ENCODE measurements at places on chromosomes 16 and 17.

- no peak for DNase-seq
Measured at GRCh38 chr17:41511116-41511515, 5.7 kb upstream of the KRT13 start.

- no peak for DNase-seq
Measured at GRCh38 chr16:6558126-6558525, 774.5 kb upstream of the RBFOX1 start.

GRCh38 chr17:45338996-45339535 is 22.2 kb upstream of the MAP3K14 start:
- no peak for DNase-seq

DNA sequence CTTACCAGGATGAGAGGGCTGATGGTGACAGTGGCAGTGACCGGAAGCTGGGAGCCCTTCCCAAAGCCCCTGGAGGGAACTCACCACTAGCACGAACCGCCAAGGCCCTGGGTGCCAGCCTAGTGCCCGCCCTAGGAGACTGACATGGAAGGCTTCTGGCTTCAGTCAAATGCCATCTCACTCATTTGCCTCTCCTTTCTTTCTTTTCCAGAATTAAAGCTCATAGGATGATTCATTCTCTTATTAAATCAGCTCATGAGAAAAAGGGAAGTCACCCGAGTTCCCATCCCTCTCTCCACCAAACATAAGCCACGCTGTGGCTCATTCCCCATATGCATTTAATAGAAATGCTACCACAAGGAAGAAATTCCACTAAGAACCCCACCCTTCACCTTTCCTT is 12.1 kb downstream of the CUEDC1 start:
- no peak for DNase-seq

GRCh38 chr16:15827299-15827698 is 29.5 kb downstream of the MYH11 start:
- DNase-seq = no peak

DNA sequence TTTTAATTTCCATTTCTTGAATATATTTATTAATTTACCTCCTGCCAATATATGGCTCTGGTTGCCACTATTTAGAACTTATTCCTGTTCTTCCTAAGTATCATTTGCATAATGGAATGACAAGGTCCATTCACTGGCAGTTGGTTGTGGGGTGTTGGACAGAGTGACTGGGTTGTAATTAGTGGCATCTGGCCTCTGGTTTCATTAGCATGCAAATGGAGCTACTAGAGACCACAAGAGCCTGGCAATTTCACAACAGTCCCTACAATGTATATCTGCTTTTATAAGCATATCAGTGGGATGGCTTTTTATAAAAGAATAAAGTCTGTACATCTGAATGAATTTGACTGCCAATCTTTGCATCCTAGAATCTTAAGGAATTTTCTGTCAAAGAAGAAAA is 1030.9 kb upstream of the CDH8 start:
- no peak for DNase-seq

DNA sequence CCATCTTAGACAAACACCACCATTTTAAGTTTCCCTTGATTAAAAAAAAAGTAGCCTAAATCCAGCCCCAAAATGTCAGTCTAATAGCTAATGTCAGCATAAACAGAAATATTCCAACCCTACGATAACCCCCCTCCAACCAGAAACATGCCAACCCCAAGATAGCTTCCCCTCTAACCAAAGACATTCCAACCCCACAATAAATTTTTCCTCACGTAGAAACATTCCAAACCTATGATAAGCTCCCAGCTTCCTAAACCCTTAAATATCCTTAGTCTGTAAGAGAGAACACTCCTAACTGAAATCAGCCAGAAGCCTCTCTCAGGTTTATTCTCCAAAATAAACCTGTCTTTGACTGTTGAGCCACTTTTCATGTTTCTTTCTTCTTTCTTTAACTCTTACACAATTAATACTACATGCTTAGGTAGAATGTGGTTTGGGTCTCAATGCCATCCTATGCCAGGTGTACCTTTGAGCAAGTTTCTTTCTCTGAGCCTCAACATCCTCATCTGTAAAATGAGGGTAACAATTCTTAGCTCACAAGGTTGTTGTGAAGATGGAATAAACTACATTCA is 10.5 kb upstream of the KRT38 start:
- no peak for DNase-seq

- DNase-seq = no peak
Measured at GRCh38 chr17:32927724-32928585, at the start of gene TMEM98. TSS of gene TMEM98 (plus strand) at chr17:32928153. CDS start at chr17:32931529, 3,376 bp downstream.

DNA sequence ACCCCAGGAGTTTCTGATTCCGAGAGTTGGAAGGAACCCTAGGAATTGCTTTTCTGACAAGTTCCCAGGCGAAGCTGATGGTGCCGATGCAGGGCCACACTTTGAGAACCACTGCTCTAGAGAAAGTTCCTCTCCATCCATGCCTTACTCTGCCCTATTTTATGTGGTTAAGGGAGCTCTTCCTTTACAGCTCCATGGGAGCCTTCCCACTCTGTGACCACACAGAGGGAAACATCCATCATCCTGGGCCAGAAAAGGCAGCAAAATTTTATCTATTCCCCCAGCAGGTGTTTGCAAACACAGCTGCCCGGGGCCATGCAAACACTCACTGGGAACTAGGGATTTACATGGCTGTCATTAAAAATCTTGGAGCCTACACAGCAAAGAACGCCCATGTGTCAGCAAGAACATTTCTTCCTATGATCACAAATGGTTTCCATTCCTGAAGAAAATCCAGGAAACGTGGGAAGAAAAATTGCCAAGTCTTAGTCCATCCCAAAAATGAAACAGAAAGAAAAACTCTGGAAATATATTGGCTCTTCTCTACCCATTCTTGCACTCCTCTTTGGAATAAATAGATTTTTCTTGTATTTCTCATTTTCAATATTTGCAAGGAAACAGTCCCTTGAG is 252.7 kb downstream of the PMP22 start:
- no peak for DNase-seq

- no peak for DNase-seq
Measured at GRCh38 chr16:29702269-29702668, 23.3 kb downstream of the QPRT start.

DNA sequence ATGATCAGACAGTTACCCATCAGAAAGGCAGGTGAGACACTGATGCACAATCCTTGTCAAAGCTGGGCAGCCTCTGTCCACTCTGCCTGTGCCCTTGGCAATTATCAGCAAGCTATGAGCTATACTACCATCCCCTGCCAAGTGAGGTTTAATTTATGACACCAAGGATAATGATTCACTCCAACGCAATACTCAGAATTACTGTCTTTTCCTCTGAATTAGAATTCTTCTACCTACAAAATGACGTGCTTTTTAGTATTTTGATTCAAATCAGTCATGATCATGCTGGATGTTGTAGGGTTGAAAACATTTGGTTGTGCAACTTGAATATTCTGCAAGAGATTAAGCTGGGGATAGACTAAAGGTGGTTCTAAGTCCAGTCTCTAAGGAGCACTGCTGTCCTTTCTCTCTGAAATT is 116.8 kb upstream of the SOX9 start:
- no peak for DNase-seq

DNA sequence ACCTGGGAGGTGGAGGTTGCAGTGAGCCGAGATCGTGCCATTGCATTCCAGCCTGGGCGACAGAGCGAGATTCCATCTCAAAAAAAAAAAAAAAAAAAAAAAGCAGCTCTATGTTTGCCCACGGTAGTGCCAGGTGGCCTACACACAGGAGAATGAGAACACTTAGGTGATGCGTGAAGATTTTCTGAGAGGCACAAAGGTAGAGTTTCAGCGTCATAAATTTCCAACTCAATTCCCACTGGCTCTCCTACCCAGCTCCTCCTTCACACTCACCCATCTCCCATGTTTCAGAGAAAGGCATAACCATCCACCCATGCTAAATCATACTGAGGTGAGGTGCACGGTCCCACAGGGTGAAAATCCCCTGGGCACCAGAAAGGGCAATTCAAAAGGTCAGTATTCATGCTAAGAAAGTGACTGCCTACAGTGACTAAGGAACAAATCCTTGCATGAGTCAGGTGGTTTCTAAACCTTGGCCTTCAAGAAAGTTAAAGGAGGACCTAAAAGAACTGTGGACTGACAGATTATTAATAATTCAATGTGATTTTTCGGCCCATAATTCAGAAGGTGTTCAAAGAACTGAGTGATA is 4.8 kb downstream of the DCAKD start:
- no peak for DNase-seq

- DNase-seq = no peak
Measured at GRCh38 chr17:46045639-46046038, 46.6 kb downstream of the STH start.

- peak; percentile 38 for DNase-seq
Measured at GRCh38 chr17:35773679-35774425, 13.2 kb downstream of the C17orf50 start.

GRCh38 chr17:51435171-51435552 is 174.8 kb downstream of the UTP18 start:
- no peak for DNase-seq

GRCh38 chr17:47884905-47885730 is 10.9 kb upstream of the SP2 start:
- no peak for DNase-seq

GRCh38 chr17:50638606-50638965 is 3.9 kb downstream of the ABCC3 start:
- DNase-seq = no peak

DNA sequence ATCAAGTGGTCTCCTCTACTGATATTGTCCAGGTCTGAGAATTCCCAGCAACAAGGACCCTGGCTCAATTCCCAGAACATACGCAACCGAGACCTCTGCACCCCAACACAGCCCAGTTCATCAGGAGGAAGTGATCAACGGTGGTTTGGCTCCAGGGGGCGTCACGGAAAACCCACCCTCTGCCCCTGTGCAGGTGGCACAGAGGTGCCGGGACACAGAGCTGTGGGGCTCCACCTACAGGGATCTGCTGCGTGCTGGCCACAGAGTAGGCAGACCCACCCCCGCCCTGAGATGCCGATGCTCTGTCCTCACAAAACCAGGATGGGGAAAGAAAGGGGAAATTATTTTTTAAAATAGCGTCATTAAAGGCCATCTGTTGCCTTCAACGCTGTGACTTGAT is 69.6 kb downstream of the LMF1 start:
- no peak for DNase-seq

DNA sequence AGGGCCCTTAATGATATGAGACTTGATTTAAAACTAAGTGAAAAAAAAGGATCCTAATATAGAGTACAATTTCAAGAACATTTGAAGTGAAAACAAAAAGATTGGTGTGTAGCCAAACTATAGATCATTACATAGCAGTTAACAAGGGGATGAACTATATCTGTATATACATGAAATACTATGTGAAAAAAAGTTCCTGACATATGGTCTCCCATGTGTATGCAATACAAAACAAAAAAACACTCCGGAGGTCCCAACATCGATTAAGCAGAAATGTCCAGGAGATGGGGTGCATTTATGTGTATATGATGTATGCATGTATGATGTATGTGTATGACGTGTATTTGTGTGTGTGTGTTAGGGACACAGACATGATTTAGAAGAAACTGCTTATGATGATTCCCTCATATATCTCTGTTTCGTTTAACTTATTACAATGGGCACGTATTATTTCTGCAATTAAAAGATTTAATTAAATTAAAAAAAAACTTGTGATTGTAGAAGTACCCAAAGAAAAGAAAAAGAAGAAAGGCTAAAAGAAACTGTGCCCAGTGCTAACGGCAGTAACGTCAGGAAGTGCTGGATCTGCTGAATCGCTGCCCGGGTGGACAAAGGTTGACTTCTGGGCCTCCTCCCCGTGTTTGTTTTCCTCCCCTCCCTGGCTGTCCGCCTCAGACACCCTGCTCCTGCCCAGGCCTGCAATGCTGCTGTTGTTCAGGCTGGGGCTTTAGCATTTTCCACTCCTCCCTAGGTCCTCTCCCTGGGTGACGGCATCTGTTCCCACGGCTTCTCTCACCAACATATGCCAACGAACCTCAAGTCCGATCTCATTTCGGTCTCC is 36.9 kb downstream of the TBX4 start:
- DNase-seq = no peak

GRCh38 chr17:27384261-27384701 is 72.0 kb upstream of the KSR1 start:
- peak; percentile 99 for DNase-seq

GRCh38 chr17:44352828-44353671 is 7.9 kb downstream of the GRN start:
- DNase-seq = no peak

GRCh38 chr17:38701504-38702165 is 3.4 kb upstream of the MLLT6 start:
- DNase-seq = peak; percentile 39

DNA sequence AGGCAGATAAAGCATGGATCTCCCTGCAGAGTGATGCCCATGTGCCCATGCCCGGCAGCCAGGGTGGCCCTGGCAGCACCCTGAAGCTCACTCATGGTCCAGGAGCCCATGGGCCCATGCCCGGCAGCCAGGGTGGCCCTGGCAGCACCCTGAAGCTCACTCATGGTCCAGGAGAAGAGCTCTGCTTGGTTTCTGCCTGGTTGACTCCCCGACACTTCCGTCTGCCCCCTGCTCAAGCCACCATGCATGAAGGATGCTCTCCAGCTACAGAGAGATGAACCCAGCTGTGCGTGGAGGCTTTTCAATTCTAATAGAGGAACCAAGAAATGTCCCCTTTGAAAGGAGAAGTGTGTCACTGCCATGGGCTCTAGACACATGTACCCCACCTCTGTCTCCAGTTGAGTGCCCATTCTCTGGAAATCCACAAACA is 8.7 kb downstream of the CCL17 start:
- no peak for DNase-seq

- DNase-seq = no peak
Measured at GRCh38 chr16:7853197-7853596, 520.6 kb downstream of the RBFOX1 start.

DNA sequence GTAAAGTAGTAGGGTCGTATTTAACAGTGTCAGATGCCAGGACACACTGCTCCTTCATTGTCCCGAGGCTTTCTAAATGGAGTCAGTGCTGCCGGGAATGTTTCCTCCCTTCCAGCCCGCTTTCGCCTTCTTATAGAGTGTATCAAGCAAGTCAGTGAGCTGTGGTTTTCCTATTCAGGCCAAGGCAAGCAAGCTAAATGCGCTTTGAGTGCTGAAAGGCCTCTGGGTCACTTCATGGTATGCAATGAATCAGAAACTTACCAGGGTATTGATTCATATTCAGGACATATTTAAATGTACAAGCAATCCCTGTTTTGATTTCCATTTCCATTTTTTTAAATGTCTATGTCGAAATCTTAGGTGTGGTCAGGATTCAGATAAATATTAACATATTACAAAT is 327.9 kb upstream of the SOX9 start:
- DNase-seq = no peak

DNA sequence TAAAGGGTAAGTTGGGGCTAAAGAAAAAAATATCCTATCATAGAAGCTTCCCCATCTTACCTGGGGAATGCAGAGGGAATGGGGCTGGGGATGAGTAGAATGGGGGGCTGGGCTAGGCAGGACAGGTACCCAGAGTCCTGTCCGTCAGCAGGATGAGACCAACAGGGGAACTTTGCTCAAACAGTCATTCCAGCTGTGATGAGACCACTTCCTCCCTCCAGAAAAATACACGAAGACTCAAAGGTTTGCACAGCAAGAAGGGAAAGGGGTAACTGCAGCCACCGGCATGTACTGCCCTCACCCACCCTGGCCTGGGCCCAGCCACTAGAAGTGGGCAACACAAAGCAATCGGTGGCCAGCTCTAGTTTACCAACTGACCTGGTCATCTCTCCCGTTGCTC is 20.7 kb upstream of the SLC35B1 start:
- no peak for DNase-seq
